ENCODE measurements at places on chromosomes 2 and 18.

DNA sequence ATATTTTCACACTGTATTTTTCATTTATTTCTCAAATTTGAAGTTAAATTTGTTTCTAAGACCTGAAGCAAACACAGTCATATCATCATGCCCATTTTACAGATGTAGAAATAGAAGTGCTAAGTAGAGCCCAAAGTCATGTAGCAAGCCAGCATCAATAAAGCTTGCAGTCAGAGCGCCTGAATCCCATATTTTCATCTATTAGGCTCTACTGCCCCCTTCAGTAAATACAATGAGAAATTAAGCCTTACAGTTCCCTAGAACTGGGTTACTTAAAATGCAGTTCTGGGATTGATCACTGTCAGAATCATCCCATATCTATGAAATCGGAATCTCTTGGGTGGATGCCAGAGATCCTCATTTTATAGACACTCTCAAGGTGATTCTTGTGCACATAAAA, 419.9 kb downstream of the TGIF1 start:
- peak; percentile 46 for DNase-seq

GRCh38 chr2:44367591-44367990, 5.8 kb downstream of the CAMKMT start:
- DNase-seq: no peak

DNA sequence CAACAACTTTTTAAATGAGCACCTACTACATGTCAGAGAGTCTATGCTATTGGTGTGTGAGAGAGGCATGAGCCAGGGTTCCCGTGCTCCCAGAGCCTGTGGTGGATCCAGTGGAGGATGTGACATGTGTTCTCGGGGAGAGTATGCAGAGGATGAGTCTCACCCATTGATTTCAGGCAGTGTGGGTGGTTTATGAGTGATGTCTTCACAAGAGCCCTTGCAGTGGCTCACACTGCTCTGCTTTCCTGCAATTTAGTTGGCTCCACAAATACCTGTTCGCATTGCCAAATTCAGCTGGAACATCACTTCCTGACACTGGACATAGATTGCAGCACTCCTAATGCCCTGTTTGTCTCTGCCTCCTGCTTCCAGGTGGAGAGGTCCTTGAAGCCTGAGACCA, 243.6 kb upstream of the CXCR4 start:
- DNase-seq: no peak

- no peak for DNase-seq
Measured at GRCh38 chr2:38875227-38875575, 533 bp downstream of the DHX57 start.

GRCh38 chr18:32156855-32157254, 33.0 kb upstream of the MEP1B start:
- DNase-seq: no peak

DNA sequence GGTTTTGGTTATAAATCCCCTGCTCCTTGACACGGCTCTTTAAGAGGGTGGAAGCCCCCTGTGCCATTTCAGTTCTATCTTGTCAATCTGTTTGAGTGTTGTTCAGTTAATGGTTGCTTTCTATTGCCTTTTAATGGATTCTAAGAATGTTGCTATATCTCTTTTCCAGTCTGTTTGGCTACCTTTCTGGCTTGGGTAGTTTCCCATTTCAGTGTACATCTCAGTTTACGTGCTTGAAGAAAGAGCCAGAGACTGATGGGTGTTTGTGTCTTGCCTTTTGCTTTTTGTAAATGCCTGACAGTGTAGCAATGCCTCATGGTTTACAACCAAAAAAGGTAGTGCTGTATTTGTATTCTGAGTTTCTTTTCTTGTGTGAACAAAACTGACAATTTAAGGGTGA, 45.3 kb downstream of the SPATS2L start:
- no peak for DNase-seq

GRCh38 chr2:214410128-214410775, 602 bp upstream of the VWC2L start:
- DNase-seq: no peak

DNA sequence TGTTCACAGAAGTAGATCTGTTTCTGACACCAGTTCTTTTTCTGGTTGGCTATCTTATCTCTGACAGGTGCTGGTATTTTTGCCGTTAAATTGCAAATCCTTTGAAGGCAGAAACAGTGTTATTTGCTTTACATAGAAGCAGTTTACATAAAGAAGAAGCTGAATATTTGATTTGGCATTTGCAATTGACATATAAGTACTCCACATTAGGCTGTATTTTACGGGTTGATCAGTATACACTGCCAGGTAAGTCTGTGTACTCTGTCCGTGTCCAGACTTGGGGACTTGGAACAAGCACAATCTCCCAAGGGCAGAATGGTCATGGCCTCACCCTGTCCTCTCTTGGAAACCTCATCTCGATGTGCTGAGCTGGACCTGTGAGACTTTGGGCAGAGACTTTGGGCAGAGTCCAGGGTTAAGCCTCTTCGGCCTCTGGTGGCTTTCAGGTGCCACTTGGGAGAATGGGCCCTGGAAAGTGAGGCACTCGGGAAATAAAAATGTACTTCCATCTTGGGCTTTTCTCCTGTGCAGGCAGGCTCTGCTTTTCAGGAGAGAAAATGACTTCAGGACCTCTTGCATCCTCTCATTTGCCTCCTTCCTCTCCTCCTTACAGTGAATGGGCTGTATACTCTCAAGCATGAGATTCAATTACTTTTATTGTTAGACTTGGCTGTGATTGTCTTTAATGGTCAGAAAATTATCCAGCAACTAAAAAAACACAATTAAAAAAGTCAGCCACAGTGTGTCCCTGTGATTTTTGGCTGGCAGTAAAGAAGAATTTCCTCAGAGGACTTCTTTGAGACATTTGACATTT, 108.5 kb downstream of the RAPGEF4 start:
- DNase-seq: no peak

GRCh38 chr2:24247164-24247563, 72.3 kb downstream of the FAM228A start:
- no peak for DNase-seq

DNA sequence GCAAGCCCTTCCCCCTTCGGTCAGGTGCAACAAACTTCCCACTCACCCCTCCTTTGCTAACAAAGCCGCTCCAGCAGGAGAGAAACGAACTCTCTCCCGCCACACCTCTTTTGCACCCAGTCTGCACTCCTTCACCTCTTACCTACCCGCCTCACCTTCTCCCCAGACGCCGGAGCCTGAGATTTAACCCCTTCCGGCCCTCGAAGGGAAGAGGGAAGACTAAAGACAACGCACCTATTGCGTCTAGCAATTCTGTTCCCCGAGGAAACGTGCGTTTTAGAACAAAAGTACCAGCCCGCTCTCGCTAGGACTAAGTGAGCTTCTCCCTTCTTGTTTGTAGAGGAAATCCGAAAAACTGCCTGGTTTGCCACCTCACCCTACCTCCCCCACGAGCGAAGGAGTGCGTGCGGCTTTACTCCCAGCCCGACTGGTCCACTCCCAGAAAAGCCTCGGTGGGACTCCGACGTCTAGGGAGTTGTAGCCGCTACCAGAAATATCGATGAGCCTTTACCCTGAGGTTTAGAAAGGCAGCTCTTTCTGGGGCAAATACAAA, 441 bp upstream of the PEX13 start:
- peak; percentile 72 for DNase-seq

DNA sequence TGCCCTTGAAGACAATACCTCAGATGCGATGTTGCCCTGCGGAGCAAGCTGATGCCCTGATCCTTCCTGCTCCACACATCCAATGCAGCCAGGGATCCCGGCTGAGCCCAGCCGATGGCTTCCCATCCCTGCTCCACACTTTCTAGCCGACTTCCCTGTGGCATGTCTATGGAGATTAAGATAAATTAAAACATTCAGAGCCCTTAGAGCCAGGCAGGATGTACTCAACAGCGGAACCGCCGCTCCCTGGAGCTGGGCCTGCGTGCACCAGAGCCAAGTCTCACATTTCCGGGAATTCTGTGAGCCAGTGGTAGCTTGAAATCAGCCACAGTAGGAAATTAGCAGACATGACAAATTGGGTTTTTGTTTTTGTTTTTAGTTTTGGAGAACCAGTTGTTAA, 620.6 kb downstream of the GALR1 start:
- DNase-seq: no peak

DNA sequence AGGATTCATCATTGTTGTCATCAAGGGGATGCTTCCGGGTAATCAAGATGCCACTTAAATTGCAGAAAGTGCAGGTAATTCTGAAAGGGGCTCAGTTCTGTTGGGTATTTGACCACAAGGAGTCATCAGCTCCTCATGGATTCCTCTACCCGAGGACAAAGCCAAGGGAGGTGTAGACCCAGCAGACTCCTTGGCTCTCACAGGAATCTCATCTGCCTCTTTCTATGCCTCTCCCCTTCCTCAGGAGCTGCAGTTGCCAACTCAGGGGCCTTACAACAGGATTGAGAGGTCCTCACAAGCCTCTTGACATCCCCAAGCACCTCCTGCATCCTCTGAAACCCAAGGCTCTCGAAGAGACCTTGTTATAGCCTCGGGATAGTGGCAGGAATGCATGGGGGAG, 44.0 kb downstream of the ITGB6 start:
- DNase-seq: no peak

DNA sequence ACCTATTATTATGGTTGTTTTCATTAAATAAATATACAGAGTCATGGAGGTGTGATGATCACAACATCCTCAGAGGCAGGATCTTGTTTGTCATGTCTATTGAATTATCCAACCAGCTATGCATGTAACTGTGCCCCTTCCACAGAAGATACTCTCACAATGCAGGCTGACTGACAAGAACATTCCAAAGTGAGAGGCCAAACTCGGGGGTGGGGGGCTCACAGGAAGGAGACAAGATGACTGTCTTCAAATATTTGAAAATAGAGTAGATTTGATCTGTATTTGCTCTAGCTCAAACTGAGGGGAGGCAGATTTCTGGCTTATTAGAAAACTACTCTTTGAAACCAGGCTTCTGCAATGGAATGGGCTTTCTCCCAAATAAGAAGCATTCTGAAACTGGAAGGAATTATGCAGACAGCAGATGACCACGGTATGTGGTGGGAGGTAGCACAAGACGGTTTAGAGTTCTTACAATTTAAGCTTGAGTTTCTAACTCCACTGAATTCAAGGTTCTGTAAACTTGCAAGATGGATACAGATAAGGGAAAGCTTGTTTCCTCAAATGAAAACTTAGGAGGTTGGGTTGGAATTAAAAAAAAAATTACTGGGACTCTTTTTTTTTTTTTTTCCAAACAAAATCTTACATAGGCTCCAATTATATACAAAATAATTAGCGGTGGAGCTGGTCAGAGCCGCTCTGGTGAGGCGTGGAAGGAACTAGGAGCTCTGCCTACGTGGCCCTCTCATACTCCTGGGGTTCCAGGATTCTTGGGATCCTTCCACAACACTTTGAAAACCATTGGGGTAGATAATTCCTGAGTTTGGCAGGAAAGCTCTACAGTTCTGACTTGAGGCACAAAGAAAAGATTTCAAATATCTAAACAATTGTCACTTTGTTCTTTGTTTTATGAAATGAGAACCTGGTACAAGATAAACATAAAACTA, 79.3 kb downstream of the PLA2R1 start:
- DNase-seq: peak; percentile 49

GRCh38 chr2:196099916-196100315, 31.3 kb upstream of the DNAH7 start:
- no peak for DNase-seq

- peak; percentile 23 for DNase-seq
Measured at GRCh38 chr2:26245231-26245732, 543 bp downstream of the HADHB start.

DNA sequence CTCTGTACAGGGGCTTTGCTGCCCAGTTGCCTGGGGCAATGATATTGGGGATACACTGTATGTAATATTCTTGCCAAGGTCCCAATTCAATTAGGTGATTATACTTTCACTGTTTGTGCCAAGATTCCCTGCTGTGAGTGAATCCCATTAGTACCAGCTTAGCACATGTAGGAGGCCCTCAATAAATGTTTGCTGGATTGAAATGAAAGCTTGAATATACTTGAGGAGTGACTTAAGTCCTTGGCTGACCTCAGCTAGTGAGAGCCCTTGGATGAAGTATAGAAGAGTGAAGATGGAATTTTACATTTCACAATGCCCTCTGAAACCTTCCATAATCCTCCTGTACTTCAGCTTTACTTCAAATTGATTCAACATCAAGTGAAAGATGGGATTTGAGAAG, 102.9 kb downstream of the GATA6 start:
- no peak for DNase-seq

DNA sequence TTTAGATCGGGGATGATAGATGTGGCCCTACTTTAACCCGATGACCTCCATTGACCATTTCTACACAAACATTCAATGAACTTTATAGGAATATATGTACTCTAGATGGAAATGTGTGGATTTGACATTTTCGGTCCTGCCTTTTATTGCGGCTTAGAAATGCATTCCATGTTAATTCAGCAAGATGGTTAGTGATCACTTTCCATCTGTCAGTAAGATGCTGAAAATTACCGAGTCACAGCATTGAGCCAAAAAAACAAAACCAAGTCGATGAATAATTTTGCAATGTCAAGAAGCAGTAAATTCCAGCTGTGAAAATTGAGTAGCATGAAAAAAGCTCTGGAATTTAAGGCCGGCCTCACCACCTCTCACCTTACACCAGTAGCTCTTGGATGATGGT, 1642.6 kb upstream of the NXPH2 start:
- DNase-seq: no peak

DNA sequence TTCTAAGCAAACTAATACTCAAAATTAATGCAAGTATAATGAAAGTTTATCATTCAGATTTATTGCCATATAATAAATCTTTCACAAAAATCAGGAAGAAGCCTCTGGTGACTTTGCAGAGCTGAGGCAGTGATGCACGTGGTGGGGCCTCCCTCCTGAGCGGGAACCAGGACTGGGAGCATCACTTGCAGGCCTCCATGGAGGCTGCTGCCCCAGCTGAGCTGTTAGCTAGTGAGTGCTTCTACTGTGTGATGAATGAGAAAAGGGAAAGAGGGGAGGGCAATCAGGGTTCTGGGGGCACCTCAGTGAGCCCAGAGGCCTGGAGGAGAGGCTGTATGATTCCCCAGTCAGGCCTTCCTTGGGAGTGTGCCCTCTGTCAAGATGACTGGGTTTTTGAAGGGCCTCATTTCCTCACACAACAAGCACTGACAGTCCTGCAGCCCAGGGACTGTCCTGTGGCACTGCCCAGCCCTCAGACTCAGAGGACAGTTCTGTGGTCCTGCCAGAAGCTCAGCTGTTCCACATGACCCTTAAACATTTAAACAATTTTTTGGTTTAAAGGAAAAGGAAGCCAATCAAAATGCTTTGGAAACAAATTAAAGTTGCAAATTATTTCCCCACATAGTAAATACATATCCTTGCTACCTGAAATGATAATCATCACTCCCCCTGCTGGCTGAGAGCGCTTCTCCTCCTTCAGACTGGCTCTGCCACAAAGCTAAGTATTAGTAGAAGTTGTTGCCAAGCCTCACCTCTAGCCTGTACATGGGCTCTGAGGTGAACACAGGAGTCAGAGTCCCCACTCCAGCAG, 90.9 kb upstream of the SMAD7 start:
- peak; percentile 51 for DNase-seq

DNA sequence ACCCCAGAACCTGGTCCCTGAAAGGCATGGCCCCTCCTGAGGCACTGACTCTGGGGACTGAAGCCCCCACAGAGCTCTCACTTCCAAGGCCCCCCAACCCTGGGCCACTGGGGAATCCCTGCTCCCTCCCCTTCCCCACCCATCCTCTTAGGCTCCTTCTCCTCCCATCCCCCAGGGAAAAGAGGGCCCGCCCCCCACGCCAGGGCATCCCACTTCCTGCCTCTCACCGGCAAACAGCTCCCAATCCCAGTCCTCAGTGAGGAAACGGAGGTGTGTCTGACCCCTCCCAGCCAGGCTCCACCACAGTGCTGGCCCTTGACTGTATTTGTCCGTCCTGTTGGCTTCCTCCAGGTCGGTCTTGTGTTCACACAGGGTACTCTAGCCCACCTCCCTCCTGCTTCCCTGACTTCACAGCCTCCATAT, 35.0 kb upstream of the PTMA start:
- peak; percentile 22 for DNase-seq

All from AG08395 (cell line).